ENCODE measurements at places on chromosomes 5 and 9.

- no peak for DNase-seq
Measured at GRCh38 chr9:112378328-112379176, 1.4 kb upstream of the HSDL2 start.

- no peak for DNase-seq
Measured at GRCh38 chr9:87469793-87470465, 27.7 kb upstream of the DAPK1 start.

DNA sequence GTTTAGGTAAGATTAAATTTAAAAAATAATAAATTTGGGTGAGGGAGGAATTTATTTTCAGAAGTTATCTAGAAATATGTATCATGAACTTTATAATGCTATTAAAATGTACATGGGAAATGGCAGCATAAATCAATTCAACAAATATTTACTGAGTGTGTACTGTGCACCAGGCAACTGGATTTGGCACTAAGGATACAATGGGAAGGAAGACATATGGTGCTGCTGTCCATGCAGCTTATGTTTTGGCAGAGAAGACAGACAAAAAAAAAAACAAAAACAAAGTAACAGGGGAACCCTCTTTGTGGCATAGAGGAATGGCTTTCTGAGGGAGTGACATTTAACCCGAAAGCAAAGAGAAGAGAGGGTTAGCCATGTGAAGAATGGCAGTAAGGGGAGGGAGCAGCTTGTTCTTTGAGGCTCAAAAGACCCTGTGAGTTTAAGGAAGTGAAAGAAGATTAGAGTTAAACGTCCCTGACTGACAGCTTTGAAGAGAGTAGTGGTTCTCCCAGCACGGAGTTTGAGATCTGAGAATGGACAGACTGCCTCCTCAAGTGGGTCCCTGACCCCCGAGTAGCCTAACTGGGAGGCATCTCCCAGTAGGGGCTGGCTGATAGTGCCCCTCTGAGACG is 23.9 kb downstream of the CNTRL start:
- DNase-seq: no peak

DNA sequence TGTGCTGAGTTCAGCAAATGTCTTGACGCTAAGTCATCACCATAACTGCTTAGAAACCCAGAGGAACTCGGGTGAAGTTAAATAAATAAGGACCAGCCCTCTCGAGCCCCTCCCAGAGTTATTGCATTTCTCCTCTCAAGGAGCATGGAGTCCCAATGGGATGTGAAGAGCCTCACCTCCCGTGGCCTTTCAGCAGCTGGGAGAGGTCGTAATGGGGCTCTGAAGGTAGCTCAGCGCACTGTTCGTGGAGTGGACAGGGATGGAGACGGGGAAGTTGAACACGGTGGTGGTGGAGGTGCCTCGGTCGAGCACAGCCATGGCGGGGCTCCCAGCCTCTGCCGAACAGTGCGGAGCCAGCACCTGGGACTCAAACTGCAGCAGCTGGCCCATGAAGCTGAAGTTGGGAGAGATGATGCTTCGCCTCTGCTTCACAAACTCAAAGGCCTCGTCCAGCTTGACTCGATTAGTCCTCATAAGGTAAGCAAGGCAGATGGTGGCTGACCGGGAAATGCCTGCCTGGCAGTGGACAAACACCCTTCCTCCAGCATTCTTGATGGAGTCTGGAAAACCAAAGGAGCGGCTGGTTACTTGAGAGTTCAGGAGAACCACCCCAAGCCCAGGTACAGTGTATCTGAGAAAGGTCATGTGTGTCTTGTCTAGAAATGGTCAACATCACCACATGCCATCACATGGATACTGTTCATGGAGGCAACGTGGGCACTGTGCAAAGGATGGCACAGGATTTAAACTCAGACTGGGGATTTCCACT is 2.2 kb downstream of the DUSP1 start:
- no peak for DNase-seq

DNA sequence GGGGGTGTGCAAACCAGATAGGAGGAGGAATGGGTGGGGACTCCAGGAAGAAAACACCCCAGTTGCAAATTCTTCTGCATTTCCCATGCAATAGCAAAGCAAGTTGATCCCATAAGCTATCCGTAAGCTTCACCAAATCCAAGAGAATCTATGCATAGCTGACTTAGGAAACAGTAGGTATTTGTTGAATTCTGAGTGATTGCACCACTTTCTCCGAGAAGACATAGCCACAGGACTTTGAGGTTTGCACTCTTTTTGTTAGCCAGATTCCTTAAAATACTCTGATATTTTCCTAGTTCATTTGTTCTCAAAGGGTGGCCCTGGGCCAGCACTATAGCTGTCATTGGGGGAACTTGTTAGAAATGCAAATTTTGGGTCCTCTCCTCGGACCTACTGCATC is 271.9 kb downstream of the SLIT3 start:
- no peak for DNase-seq

DNA sequence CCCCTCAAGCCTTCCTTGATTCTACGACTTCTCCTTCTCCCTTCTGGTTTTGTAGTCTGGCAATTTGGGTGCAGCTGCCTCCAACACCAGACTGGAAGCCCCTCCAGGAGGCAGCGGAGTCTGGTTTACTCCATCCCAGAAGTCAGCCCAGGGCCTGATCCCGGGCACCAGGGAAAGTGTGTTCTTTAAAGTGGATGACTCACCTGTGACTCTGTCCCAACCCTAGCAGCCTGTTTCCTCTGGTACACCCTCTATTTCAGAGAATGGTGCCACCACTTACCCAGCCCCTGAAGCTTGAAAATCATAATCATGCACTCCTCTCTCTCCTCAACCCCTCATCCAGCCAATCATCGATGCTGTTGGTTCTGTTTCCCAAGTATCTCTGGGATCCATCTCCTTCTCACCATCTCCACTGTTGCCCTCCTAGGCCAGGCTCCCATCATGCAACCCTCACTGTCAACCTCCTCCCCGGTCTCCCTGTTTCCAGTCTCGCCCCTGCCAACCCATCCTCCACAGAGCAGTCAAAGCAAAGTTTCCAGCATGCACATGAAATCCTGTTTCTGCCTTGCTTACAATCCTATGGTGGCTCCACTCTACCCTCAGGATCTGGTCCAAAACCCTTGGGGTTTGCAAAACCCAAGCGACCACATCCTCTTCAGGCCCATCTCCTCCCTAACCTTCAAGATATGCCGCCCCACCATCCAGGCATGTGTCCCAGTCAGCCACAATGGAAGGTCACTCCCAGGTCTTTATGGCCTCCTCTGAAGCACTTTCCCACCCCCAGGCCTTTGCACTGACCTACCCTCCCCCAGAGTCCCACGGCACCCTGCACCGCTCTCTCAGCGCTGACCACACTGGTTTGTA is 10.5 kb downstream of the LHX6 start:
- no peak for DNase-seq

DNA sequence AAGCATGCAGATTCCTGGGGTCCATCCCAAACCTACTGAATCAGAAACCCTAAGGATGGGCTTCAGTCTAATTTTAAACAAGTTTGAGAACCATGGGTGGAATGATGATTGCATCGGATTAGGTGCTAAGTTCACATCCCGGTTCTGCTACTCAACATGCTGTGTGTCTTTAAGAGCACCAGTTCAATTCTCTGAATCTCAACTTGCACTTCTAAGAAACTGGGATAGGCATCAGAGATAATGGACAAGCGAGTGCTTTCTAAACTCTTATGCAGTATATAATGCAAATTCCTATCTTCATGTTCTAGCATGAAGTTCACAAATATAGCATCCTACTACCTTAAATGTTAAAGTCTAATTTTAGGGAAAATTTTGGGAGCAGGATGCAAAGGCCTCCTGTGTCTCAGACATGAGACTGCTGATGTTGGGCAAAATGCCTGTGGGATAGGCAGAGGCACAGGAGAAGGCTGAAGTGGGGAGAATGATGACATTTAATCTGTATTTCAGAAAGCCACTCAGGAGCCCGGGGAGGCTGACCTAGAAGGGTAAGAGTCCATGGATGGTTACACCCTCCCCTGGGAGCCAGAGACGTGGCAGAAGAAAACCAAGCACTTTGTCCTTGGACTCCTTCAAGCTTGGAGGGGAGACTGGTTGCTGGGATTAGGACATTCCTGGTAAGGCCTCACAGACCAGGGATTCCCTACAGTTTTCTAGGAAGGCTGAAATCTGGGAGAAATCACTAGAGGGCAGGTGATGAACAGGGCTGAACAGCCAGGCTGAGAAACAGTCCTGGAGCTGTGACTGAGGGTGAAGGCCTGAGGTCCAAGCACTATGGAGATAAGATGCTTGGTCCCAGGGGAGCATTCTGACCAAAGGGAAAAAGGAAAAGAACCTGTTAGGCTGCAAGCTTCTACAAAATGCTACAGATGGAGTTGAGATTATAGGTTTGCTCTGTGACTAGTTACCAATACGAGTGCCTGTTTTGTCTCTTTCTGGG is 311.9 kb upstream of the PANK3 start:
- DNase-seq: no peak

GRCh38 chr5:9947944-9948343 is 301.7 kb downstream of the ATPSCKMT start:
- DNase-seq: no peak

DNA sequence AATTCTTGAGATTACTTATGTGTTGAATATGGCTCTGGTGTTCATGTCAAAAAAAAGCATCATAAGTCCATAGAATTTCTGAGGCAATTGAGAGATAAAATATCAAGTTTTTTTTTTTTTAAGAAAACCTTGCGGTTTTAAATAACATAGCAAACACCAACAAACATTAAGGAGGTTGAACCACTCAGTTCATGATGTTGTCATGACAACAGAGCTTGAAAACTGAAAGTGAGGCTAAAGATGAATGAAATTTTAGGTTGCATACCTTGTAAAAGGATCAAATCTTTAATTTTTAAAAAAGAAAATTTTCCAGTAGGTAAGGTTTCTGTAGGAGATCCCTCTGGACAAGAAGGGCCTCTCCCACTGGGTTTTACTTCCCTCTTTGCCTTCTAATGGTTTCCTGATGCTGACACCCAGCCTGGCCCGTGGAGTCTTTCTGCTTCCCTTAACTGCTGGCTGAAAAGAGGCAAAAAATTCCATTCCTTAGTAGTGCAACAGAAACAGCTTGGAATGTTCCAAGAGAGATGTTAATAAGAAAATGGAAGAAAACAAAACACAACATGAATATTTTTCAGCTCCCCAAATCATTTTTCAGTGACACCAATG is 60.0 kb upstream of the FER start:
- DNase-seq: no peak

DNA sequence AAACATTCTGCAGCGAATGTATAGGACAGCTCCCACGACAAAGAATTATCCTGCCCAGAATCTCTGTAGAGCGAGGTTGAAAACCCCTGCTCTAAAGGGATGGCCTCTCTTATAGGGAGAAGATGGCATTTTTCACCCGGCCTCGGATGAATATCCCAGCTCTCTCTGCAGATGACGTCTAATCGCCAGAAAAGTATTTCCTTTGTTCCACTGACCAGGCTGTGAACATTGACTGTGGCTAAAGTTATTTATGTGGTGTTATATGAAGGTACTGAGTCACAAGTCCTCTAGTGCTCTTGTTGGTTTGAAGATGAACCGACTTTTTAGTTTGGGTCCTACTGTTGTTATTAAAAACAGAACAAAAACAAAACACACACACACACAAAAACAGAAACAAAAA is 17.4 kb upstream of the RARS1 start:
- no peak for DNase-seq

DNA sequence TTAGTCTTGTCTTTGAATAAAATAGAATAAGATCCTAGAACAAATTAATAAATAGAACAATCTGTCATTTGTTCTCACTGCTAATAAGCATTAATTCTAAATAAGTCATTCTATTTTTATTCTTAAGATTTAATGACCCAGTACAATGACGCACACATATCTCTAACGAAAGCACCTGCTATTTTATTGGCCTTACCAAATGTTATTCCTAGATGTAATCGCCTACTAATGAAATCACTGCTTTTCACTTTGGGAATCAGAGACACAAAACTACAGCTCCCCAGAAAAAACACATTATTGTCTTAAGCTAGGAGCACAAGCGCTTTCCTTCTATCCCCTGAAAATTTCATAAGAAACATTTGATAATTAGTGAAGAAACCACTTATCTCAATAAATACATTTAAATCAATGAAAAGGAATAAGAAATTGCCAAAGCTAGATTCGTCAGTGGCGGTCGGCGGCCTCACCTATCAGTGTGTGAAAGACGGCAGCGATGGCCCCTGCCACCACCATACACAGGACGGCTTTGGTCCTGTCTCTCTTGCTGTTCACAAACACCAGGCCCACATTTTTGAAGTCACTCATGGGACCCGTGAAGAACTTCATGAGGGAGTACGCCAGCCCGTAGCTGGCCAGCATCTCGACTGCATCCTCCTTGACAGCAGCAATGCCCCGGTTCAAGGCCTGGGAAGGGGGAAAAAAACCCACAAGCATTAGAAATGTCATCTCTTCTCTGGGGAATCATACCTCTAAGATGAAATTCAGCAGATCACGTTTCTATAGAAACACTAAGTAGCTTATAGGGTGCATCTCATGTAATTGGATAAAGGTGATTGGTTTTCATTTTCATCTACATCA is 102.8 kb downstream of the ANKH start:
- DNase-seq: no peak

- no peak for DNase-seq
Measured at GRCh38 chr9:29063031-29063430, 1489.8 kb upstream of the C9orf72 start.

DNA sequence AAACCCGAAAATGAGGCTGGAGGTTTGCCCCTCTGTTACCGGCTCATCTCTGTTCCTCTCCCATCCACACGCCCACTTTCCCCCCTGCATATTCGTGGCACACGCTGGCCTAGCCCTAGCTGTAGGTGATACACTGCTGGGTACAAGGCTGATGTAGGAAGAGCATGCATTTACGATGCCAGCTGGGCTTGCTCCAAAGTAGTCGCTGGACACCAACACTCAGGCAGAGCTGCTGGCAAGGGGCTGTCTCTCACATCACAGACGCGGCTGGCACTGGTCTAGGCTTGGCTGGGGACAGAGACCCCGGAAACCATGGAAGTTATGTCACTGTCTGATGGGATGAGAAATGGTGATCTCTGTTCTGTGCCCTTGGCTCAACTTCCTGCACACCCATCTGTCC is 9.8 kb upstream of the PHYKPL start:
- no peak for DNase-seq

DNA sequence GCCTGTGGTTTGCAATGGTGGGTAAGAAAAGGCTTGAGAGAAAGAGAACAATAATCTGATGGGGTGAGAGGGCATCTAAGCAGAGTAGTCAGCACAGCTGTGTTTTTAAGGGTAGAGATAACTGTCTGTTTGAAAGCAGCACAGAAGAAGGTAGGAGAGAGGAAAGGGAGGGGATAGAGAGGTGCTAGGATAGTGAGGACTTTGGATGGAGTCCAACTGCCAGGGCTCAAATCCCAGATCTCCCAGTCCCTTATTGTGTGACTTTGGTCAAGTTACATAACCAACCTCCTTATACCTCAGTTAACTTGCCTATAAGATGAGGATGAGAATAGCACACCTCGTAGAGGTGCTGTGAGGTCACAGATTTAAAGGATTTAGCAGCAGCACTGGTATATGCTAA is 55.6 kb downstream of the GPR21 start:
- DNase-seq: no peak

- no peak for DNase-seq
Measured at GRCh38 chr5:114153392-114153791, 208.5 kb upstream of the KCNN2 start.

All from activated T-cell treated with anti-CD3 and anti-CD28 coated beads for 4 hours (primary cell).